ENCODE measurements at places on chromosomes 5 and 9.

DNA sequence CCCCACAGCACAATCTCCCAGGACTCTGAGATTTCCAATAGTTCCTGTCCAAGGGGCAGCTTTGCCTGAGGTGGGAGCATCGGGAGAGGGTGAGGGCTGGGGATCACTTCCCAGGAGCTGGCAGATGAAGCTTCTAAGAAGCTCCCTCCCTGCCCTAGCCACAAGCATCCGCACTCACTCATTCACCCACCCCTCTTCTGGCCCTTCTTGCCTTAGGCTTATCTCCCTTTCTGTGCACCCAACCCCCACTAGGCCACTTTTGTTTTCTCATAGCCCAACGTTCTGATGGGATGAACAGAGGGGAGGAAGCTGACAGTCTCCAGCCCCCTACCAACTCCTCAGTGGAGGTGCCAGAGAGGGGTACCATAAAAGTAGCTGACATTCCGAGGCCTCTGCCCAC is 3.7 kb upstream of the PCDH1 start:
- DNase-seq: no peak

DNA sequence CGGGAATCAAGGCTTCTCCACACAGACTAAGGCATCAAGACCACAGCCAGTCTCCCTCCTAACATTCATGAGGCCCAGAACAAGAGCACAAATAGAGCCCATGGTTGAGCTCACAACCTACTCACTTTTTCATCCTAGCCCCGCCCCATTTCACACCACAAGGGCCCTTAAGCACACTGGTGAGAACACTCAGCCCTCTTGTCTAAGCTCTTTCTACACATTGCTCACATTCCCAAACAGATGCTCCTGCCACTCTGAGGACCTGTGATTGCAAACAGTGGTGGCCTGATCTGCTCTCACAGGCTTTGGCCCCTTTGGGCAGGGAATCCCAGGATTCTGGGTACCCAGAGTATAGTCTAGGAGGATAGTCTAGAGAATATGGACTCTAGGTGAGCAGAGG is 54.0 kb downstream of the FEM1C start:
- DNase-seq: no peak

GRCh38 chr9:97978371-97979130 is 4.6 kb upstream of the ANP32B start:
- DNase-seq: no peak

- DNase-seq: no peak
Observed at GRCh38 chr9:127123064-127123890, 842 bp upstream of the ANGPTL2 start.

GRCh38 chr5:115718927-115719326 is 93.1 kb upstream of the TMED7 start:
- DNase-seq: no peak

DNA sequence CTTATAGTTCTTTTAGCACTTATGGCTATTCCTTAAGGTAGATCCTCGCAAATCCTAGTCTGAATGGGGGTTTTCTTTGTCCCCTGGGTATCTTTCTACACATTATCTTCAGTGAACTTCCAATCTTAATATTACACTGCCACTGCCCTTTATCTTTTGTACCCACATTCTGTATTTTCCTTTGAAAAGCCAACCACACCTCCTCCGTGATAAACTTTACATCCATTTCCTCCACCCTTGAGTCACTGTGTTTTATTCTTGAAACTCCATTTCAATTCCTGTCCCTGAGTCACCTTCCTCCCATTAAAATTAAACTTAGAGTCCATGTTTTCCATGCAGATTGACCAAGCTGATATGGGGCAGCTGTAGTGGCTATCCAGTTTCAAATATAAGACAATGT is 43.2 kb upstream of the RICTOR start:
- no peak for DNase-seq

DNA sequence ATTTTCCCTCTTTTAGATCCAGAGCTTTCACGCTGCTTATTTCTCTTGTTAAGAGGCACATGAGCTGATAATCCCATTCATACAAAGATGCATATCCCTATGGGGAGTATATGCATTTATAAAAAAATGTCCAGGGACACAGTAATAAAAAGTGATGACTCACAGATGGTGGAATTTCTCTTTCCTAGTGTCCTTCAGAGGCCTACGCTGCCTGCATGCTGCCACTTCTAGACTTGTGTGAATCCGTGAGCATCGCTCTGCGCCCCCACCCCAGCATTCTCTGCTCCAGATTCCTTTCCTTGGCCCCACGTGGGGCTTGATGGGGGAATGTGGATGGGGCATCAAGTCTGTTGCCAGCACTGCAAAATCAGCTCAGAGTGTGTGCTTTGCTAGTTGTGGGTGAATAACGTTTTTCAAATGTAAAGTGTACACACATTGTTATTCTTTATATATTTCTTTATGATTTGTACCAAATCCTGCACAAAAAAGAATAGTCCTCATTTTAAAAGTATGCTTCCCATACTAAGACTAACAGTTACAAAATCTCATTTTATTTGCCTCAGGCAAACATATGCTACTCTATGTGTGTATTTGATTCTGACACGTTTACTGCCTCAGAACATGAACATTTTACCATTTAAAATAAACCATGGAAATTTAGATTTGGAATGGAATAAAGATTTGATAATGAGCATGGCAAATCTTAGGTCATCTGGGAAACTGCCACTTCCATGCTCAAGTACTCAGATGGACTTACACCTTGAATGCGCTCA is 22.4 kb upstream of the RASGRF2 start:
- DNase-seq: no peak

GRCh38 chr5:21684992-21685391 is 1168.2 kb downstream of the CDH12 start:
- DNase-seq: no peak
